ENCODE measurements at places on chromosomes 16 and 17.

GRCh38 chr16:21101631-21102420 lies 48.8 kb downstream of the DNAH3 start:
- no peak for DNase-seq

DNA sequence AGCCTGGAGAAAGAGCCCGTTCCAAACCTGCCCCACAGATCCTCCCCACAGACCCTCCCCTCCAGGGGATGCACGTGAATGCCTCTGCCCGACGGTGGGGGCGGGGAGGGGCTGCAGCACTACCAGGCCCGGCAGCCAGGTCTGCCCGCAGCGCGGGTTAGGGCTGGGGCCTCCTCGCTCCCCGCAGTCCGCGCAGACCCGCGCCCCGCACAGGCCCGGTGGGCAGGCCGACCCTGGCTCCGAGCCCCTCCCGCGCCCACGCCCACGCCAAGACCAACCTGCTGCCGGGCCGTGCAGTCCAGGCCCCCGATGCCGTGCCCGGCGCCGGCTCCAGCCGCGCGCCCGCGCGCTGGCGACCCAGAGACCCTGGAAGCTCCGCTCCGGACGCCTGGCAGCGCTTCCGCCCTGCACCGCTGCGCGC lies at the start of gene RPUSD1:
Gene RPUSD1, minus strand, starts transcription at position 404 of the 421 bp plus-strand sequence. CDS start 644 bp downstream, outside the sequence.
- DNase-seq, result no peak

DNA sequence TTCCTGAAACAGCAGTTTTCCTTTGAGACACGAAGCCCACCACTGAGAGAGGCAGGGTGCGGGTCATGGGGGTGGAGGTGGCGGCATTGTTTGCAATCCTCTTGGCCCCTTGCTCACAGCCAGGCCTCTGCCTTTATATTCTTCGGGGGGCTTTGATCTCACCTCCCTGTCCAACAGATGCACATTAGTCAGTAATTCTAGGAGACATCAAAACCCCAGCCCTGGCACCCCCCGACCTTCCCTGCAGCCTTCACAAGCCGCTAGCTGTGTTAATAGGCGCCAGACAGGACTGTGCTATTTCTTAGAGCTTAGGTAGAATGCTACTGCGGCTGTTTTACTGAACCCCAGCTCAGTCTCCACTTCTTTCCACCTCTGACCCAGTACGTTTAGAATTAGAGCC lies 212.6 kb downstream of the RBFOX1 start:
- DNase-seq, result no peak

- no peak for DNase-seq
Measured at GRCh38 chr17:58605986-58606385, 85.9 kb downstream of the TEX14 start.

DNA sequence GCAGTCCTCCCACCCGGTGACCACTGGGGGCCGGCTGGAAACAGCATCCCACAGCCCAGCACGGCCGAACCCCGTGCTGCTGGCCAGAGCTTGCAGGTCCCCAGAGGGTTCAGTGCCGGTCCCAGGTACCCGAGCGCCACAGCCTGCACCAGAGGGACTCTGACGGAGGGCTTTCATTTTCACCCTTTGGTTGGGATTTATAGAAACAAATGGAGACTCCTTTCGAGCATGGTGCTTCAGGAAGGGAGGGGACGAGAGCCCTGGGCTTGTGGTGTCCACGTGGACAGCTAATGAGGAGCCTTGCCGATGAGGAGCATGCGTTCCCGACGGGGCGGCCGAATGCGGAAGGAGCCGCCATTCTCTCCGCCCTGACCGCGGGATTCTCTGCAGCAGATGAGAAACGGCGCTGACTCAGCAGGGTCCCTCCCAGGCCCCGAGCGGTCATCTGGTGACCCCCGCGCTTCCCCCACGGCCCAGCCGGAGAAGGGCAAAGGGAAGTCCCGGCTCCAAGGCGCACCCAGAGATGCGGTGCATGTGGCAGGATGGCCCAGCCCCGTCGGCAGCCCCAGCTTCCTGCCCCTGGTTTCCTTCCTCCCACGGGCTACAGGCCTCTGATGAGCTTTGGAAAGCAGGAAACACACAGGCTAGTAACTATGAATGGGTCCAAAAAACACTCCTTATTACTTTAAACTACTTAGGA lies 9.8 kb downstream of the SLC38A10 start:
- peak; percentile 32 for DNase-seq

DNA sequence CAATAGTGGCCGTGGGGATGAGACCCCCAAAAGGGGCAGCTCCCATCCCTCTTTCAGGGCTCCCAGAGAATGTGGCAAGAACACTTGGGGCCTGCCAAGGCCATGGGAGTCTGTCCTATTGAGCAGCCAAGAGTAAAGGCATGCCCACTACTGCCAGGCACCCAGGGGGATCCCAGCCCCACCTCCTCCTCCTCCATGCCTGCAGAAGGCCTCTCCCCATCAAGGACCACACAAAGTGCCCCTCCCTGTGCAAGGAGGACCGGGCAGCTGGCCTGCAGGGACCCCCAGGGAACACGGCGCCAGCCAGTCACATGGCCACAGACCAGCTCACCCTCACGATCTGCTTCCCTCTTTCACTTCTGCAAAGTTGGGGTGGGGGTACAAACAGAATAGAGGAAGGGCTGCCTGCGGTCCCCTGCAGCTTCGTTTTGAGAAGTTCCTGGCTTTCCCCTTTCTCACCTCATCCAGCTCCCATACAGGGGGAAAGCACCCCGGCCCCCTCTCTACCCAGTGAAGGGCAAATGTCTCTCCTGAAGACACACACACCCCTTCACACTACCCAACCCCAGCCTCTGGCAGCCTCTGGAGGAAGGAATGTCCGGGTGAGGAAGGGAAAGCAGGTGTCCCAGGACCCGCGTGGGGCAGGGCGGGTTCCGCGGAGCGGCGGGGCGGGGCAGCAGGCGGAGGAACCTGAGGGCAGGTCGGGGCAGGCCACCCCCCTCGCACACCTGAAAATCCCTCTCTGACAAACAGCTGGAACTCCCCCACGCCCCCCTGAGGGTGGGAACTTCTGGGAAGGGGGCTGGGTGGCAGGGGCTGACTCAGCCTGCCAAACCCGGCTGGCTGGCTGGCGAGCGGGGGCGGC lies 2.0 kb downstream of the PPP1R9B start:
- peak; percentile 42 for DNase-seq
